Tibial artery (tissue), 4 donors: ENCODE measurements at places on chromosomes 1 and 21.

DNA sequence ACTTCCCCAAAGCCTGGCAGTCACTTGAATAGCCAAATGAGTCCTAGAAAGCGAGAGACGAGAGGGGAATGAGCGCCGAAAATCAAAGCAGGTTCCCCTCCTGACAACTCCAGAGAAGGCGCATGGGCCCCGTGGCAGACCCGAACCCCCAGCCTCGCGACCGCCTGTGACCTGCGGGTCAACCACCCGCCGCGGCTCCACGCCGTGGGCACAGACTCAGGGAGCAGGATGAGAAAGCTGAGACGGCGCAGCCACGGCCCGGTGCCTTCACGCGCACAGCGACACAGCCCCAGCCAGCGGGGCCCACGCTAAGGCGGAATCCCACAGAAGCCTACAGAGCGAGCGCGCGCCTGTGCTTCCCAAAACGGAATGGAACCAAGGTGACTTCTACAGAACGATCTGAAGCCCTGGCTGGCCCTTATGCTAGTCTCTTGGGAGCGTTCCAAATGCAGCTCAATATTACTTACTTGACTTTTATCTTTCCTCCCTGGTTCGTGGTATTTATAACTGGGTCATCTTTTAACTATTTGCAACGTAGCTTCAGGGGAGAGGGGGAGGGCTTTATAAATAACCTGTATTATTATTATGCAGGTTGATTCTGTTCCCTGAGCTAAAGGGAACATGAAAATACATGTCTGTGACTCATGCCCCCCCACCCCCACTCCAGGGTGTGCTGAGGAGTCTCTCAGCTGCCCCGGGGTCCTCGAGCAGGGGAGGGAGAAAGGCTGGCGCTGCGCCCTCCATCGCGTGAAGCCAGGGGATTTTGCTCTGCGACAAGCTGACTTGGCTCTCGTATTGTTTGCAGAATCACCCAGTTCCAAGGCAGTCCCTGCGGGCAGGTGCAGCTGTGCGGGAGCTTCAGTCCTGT lies 1.7 kb downstream of the TSPEAR start:
- peaks cover 89% of the 10 kb centered on the region for H3K27me3 ChIP-seq
- no peak for DNase-seq
- H3K4me3 ChIP-seq: no peak overlapping the region
- H3K27ac ChIP-seq: no peak overlapping the region
- H3K4me1 ChIP-seq: peaks cover 13% of the 10 kb centered on the region

GRCh38 chr1:170544624-170545023 lies 12.7 kb downstream of the GORAB start:
- H3K27me3 ChIP-seq: no peaks in the 10 kb centered on the region
- H3K27ac ChIP-seq: no peak overlapping the region
- no peaks in the 10 kb centered on the region for H3K4me1 ChIP-seq
- H3K36me3 ChIP-seq: peaks cover 88% of the 10 kb centered on the region

- no peaks in the 10 kb centered on the region for H3K27me3 ChIP-seq
- no peak for DNase-seq
- no peak overlapping the region for H3K4me3 ChIP-seq
- no peaks in the 10 kb centered on the region for H3K36me3 ChIP-seq
- H3K4me1 ChIP-seq: peaks cover 6% of the 10 kb centered on the region
Observed at GRCh38 chr1:202158810-202159533, 1.4 kb downstream of the PTPN7 start.

DNA sequence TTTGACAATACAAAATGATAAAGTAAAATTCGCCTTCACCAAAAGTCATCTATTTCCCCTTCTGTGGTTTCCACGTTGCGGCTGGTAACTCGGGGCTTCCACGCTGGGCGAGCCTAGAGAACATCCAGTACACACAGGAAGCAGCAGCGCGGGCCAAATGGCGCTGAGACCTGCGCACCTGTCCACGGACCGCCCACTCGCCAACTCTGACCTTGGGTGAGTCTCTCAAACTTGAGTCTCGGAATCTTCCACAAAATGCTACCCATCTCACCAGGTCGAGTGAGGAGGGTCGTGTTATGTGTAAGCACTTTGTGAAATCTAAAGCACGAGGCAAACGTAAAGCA lies 820 bp upstream of the TTF2 start:
- H3K4me1 ChIP-seq: peaks cover 13% of the 10 kb centered on the region
- peak overlapping the region; percentile 81 for H3K27ac ChIP-seq
- peak; percentile 66 for DNase-seq
- H3K4me3 ChIP-seq: peak overlapping the region; percentile 89
- H3K36me3 ChIP-seq: no peaks in the 10 kb centered on the region

DNA sequence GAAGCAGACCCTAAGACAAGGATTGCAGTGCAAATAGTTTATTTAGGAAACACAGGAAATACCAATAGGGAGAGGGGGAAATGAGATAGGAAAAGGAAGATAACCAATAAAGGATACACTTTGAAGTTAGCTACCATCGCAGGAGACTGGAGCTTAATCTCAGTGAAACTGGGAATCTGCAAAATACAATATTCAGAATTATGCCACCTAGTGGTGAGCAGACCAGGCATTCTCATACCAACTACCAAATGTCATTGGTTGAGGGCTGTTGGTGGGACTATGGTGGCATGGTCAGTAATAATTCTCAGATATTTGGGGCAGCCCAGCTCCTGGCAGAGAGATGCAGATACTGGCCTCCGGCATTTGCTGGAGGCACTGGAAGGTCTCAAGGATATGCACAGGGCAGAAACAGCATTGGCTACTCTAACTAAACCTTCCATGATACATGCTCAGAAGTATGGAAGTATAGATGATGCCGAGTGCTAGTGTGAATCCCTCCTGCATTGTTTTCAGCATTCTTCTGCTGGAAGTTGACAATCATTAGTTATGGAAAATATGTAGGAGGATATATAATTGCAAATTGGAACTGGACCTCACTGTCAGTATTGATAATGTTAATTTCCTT lies 11.8 kb upstream of the ZFP69B start:
- H3K27me3 ChIP-seq: no peaks in the 10 kb centered on the region
- no peaks in the 10 kb centered on the region for H3K36me3 ChIP-seq
- H3K27ac ChIP-seq: no peak overlapping the region

- no peak overlapping the region for H3K4me3 ChIP-seq
- no peaks in the 10 kb centered on the region for H3K36me3 ChIP-seq
- H3K4me1 ChIP-seq: no peaks in the 10 kb centered on the region
- no peaks in the 10 kb centered on the region for H3K27me3 ChIP-seq
Observed at GRCh38 chr1:170395149-170395548, 136.8 kb upstream of the GORAB start.

DNA sequence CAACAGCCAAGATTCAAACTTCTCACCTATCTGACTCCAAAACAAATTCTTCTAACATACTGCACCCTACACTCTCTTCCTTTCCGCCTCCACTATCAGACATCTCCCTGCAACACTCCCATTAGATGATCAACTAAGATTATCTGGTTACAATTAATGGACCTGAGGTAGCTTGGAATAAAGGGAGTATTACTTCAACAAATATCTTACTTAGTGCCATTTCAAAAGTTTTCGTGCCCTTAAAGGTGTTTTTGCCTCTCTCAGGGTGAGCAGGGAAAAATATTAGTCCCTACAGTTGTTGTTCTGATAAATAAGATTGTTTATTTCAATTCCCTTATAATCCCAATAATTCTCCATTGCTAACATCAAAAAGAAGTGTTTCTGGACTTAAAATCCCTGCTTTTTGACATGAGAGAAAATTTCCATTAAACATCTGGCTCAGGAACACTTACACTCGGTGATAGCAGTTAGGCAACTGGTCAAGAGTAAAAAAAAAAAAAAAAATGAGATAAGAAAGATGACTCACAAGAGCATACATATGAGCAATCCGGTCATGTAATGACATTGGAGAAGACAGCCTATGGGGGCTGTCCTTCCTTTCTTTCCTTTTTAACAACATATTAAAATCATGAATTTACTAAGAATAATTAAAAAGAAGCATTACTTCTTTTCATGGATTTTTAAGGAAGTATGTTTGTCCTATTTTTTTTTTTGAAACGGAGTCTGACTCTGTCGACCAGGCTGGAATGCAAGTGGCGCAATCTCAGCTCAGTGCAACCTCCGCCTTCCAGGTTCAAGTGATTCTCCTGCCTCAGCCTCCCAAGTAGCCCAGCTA lies 7.6 kb downstream of the RSBN1 start:
- no peaks in the 10 kb centered on the region for H3K27me3 ChIP-seq
- no peaks in the 10 kb centered on the region for H3K36me3 ChIP-seq
- no peak overlapping the region for H3K4me3 ChIP-seq
- no peaks in the 10 kb centered on the region for H3K4me1 ChIP-seq

GRCh38 chr1:234927971-234928640 lies 200.5 kb downstream of the TOMM20 start:
- peak; percentile 52 for DNase-seq
- no peak overlapping the region for H3K4me3 ChIP-seq
- H3K27me3 ChIP-seq: no peaks in the 10 kb centered on the region
- H3K36me3 ChIP-seq: no peaks in the 10 kb centered on the region
- peaks cover 24% of the 10 kb centered on the region for H3K4me1 ChIP-seq
- no peak overlapping the region for H3K27ac ChIP-seq

GRCh38 chr1:63821091-63822005 lies 47.5 kb downstream of the ROR1 start:
- H3K27ac ChIP-seq: peak overlapping the region; percentile 4
- no peak for DNase-seq
- no peak overlapping the region for H3K4me3 ChIP-seq
- H3K27me3 ChIP-seq: no peaks in the 10 kb centered on the region
- H3K36me3 ChIP-seq: no peaks in the 10 kb centered on the region

DNA sequence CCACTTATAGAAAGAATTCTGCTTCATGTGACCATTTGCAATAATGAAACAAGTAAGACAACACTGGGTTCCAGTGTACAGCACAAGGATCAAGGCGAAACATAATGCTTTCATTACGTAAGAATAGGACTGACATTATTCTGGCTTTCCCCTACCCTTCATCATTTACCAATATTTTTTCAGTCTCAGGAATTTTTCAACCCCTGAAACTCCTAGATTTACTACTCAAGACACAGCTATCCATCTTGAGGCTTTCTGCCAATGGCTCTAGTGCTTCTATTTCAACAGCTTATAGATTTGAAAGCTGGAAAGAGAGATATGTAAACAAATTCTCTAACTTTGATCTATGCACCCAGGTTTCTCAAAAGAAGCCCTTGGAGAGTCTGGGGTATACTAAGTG lies 48.4 kb downstream of the WLS start:
- no peaks in the 10 kb centered on the region for H3K27me3 ChIP-seq
- DNase-seq: no peak
- H3K27ac ChIP-seq: no peak overlapping the region
